ENCODE measurements at places on chromosomes 7 and 10.

DNA sequence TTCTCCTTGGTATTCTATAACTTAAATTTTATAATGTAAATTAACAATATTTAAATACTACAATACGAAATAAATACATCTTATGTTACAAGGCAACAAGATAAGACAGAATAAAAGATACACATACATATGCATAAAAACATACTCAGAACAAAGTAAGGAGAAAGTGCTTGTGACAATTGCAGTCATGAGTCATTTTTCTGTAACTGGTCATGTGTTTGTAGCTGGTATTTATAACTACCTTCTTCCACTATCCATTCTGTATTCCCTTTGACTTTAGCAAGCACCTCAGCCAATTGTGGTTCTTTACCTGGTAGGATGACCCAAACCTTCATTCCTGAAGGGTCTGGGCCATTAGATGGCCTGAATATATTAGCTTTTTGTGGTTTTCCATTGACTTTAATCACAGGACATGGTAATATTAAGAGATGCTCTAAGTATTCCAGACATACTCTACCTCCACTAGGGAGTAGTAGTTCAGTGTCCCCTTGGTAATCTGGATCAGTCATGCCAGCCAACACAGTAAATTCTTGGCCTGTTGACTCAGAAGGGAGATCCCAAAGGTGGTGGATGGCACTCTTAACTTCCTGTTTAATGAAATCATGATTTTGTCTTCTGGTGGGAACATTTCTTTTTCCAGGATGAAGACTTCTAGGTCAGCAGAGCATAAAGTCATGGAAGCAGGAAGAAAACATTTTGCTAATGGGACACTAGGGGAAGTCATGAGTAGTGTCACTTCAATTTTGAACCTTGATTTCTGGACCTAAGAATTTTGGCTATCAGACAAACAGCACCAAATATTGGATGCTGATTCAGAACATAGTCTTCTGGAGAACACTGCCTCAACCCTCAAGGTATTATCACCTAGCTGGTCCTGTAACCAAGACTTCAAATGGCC is 733.7 kb upstream of the IGFBP3 start:
- DNase-seq: no peak

GRCh38 chr7:102236592-102237287 is 49.9 kb upstream of the SH2B2 start:
- no peak for DNase-seq

DNA sequence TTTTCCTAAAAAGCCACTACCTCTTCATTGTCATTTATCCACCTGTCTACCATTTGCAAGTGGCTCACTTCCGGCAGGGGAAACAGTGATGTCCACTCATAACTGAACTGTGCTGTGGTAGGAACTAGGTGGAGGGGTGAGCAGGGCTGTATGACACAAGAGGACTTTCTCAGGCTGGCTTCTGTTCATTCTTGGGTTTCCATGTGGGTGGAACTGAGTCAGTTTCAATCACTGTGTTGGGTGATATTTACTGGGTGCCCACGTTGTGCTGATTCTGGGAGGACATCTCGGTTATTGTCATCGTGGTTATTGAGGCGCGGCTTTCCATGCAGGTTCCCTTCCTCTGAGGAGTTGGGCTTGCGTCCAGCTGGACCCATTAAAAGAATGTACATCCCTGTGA is 38.8 kb downstream of the RAMP3 start:
- DNase-seq: no peak

GRCh38 chr10:123455861-123456260 is 210.3 kb upstream of the GPR26 start:
- no peak for DNase-seq

DNA sequence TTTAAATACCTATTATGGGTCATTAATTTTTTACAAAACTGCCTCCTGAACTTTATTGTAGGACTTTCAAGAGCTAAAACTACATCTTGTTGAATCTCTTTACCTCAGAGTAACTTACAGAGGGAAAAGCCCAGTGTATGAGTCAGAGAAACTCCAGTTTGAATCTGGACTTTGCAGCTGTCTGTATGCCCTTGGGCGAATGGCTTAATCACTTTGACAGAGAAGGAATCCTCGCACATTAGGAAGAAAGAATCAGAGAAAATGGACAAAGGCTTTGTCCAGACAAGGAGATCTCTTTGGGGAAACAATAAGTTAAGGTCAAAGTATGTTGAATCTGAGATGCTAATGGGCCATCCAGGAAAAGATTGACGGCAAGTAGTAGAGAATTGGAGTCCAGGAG is 484.2 kb upstream of the CELF2 start:
- no peak for DNase-seq

- no peak for DNase-seq
These were observed 175.3 kb downstream of the RAPGEF5 start for GRCh38 chr7:22181663-22182062.

- no peak for DNase-seq
These were observed 199.1 kb upstream of the AHR start for GRCh38 chr7:17099083-17099973.

GRCh38 chr10:59762505-59762904 is 9.2 kb upstream of the MRLN start:
- DNase-seq: no peak

GRCh38 chr7:38744746-38745145 is 113.6 kb upstream of the AMPH start:
- peak; percentile 27 for DNase-seq

GRCh38 chr10:49277973-49278372 is 21.0 kb upstream of the C10orf71 start:
- no peak for DNase-seq

DNA sequence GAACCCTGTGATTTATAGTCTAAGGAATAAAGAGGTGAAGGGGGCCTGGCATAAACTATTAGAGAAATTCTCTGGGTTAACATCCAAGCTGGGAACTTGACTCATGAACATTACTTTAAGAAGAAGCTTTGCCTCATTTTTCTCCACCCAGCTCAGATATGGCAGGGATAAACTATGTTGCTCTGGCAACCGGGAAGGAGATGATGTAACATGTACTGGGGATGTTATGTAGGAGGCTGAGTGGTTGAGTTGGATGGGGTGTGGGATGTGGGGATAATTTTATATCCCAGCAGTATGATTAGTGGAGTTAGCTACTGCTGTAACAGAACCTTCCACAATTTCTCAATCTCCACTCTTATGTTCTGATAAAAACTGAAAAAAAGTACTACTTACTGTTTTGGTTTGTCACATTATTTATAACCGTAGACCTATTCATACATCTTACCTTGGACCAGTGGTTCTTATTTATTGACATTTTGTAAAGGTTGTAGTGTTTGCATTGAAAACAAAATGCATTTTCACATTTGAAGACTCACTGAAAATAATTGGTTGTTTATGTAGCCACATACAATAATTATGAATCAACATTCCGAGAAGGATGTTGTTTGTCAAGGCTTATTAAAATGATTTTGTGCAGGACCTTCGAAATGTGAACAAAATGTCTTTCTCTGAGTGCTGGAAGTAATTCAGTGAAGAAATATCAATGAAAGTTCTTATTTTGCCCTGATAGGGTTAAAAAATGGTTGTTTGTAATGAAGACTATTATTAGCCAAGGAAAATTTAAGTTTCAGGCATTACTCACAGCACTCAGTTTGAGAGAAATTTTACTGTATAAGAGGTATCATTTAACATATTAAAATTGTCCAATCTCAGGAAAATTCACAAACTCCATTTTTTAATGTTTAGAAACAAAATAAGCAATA is 1.3 kb downstream of the OR2F2 start:
- peak; percentile 26 for DNase-seq

GRCh38 chr10:86220626-86221025 is 146.0 kb downstream of the GRID1 start:
- DNase-seq: no peak

DNA sequence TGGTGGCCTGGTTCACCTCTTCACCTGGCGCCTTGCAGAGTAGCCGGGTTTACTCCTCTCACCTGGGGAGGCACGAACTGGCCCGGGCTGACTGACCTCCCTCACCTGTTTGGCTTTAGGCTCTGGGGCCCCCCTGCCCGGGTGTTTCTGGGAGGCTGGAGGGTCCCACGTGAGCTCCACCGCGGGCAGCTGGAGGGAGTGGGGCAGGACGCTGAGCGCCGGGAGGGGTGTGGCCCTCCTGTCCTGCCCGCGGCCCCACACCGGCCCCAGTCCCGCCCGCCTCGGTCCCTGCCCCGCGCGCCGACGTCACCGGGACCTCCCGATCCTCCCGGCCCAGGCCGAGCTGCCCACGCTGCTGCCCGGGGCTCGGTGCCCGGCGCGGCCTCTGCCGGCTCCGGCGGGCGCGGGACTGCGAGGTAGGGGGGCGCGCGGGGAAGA is at the start of gene AMZ1:
Gene AMZ1, plus strand, starts transcription at position 322 of the 438 bp plus-strand sequence. CDS start 12,250 bp downstream, outside the sequence.
- no peak for DNase-seq

Data from fibroblast of skin of left biceps (primary cell).